Activated CD8-positive, alpha-beta memory T cell treated with anti-CD3 and anti-CD28 coated beads for 4 hours (primary cell): ENCODE measurements at places on chromosomes 3 and 15.

DNA sequence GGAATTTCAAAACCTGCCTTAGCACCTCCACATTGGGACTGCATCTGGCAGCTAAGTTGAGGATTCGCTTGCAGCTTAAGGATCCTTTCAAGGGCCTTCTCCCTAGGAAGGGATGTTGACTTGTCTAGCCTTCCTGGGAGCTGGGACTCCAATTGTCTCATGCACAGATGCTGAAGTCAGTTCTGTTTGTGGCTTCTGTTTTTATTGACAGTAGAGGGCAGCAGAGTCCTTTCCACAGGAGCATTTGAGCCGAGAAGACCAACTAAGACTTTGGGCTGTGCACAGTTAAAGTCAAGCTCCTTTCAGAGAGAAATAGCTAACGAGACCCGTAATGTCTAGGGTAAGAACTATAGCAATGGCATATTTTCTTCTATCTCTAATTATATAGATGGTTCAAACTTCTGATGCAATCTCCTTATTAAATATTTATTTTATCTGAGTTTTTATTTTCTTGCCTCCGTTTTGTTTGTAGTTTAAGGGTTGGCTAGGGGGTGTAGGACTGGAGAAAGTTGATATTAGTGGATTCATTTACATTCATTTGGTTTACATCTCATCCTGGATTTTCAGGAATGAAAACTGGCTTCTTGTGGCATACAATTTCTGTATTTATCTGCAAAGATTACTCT, 59.7 kb upstream of the KBTBD8 start:
- DNase-seq, result no peak

DNA sequence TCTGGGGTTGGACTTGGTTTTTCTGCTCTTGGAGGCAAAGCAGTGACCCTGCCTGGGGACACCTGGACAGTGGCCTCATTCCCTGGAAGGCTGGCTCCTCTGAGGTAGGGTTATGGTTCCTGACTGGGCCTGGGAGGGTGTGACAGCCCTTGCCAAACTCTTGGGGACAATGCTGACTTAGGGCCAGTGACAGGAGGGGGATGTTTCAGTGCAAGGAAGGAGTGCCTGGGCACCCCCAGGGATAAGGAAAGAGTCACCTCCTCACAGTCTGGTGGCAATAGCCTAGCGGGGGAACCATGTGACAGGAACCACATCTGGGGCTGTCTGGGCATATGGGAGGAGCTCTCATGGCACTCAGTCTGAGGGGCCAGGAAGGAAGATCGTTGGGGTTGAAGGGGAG, 91.8 kb downstream of the ABHD5 start:
- DNase-seq, result no peak

GRCh38 chr3:188701485-188701969, 470.2 kb upstream of the TPRG1 start:
- DNase-seq, result no peak

GRCh38 chr15:77495838-77496596, 75.3 kb downstream of the HMG20A start:
- no peak for DNase-seq

DNA sequence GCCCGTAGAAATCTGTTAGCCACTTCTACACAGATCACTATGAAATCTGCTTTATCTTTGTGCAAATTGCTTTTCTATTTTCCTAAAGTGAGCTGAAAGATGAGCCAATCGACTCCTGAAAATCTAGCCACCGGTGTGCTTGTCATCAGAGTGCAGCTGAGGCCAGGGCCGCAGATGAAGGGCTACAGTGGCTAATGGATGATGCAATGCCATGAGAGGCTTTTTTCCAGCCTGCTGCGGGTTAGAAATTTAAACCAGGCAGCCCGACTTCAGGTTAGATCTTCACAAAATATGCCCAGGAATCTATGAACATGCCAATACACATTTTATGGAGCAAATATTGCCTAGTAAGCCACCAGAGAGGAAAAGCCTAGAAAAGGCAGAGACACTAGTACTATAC, 948.2 kb upstream of the CFAP20DC start:
- no peak for DNase-seq

DNA sequence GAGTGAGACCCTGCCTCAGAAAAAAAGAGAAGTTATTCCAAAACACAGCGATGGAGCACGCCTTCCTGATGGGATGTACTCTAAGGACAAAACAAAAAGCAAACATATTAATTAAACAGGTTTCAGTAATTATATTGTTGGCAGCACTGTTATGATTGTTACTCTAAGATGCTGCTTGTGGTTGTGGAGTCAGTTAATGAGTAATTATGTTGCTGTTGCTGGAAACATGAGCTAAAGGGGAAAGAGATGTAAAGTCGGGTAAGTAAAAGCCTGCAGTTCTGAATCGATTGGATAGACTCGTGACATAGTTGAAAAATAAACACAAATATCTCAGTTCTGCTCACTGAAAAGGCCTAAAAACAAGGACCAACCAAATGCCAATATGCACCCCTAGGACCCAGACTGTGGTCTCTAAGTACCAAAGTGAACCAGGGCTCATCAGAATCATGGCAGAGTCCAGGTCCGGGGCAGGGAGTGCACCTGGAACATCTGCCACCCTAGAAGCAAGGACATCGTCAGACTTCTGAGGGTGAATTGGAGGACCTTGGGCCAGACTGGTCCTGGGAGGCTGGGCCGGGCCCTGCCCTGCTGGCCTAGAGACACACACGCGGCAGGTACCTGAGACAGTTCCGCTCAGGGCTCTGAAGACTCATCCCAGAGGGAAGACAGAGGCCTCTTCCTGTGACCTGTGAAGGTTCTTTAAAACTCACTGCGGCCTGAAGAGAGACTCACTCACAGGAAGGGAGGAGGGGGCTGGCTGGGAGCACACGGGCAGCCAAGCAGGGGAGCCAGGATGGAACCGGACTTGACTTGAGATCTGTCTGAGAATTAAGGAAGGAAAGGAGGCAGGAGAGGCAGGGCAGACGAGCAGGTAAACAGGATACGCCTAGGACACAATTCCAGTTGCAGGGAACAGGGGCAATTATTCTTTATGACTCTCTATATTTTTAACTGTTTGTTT, 140.5 kb downstream of the LRRK1 start:
- no peak for DNase-seq

GRCh38 chr3:152683521-152683999, 151.4 kb upstream of the P2RY1 start:
- no peak for DNase-seq

GRCh38 chr3:180180795-180181194, 144.1 kb upstream of the PEX5L start:
- DNase-seq, result no peak

DNA sequence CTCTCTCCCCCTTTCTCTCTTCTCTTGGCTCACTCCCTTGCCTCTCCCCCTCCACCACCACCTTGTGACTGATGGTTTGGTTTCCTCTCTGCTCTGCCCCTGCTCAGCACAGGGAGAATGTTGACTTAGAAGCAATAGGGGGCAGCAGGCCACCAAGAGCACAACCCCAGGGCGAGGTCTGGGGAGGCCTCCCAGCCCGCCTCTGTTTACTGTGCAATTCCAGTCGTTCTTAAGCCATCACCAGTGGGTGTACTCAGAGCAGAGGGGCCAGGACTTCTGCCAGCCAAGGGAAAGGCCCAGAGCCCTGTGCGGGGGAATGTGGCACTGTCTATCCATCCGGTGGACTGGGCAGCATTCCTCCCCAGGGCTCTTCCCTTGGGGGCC, 5.7 kb upstream of the APEH start:
- no peak for DNase-seq

GRCh38 chr3:168040607-168041208, 55.0 kb downstream of the GOLIM4 start:
- DNase-seq, result no peak

- DNase-seq, result no peak
These were observed 90.0 kb downstream of the STT3B start for GRCh38 chr3:31622636-31623288.

- no peak for DNase-seq
These were observed 40.5 kb downstream of the TGM4 start for GRCh38 chr3:44914936-44915335.

DNA sequence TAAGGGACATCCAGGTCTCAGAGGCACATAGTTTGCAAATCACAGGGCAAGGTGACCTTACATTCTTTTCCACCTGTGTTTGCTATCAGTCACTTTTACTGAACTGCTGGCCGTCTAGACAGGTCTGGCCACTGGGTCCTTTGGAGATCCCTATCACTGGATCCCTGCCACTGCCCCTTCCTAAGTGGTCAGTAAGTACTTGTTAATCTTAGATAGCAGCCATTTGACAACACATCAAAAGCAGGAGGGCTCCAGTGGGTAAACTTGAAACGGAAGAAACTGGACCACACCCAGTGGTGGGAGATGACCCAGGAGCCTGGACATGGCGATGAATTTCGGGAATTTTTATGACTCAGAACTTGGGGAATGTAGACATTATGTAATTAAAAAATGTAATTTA, 28.9 kb upstream of the RASGRP1 start:
- DNase-seq, result no peak

GRCh38 chr15:50740955-50741354, 24.6 kb downstream of the SPPL2A start:
- DNase-seq, result no peak

DNA sequence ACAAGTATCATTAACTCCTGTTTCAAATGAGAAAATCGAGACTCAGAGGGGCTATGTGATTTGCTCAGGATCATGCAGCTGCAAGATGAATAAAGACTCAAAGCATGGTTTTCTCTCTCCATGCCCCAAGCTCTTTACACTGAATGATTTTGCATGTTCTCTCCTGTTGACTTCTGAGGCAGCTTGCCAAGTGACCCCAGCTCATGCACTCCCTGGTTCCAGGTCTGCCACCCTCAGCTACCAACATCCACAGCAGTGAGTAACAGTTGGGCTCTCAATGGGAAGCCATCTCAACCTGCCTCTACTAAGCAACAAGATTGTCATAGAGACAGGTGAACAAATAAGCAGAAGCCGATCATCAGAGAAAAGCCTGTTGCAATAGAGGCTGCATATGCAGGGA, 116.9 kb upstream of the GADL1 start:
- DNase-seq, result no peak

DNA sequence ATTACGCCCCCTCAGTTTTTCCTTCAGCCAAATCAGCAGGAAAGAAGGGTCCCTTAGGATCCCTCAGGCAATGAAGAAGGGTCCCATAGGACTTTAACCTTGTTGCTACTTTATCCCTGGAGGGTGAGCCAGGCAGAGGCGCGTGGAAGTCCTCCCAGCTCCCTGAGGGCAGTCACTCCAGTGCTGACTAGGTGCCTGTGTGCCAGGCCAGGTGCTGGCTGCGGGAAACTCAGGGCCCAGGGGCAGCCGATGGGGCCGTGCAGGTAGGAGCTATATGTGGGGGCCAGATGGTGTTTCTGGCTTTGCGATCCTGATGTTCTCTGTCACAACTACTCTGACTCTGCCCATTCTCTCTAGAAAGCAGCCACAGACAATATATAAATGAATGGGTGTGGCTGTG, 42.8 kb upstream of the IQSEC1 start:
- DNase-seq, result no peak

DNA sequence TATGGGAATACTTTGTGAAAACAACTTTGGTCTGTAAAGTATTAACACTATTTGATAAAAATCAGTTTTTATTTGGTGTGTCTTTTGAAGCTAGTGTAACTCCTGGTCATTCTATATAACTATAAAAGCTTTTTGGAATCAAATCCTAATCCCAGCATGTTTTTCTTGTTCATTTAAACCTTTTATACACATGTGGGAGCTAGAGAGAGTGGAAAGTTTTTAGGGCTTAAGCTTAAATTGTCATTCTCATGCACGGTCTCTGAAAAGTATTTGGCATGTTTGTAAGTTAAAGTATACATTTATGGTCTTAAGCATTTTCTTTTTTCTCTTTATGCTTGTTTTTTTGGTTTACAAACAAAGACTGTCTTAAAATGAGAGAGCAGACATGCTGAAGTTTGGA, 83.4 kb upstream of the RARB start:
- no peak for DNase-seq

GRCh38 chr3:65886391-65886790, 152.3 kb downstream of the MAGI1 start:
- no peak for DNase-seq

DNA sequence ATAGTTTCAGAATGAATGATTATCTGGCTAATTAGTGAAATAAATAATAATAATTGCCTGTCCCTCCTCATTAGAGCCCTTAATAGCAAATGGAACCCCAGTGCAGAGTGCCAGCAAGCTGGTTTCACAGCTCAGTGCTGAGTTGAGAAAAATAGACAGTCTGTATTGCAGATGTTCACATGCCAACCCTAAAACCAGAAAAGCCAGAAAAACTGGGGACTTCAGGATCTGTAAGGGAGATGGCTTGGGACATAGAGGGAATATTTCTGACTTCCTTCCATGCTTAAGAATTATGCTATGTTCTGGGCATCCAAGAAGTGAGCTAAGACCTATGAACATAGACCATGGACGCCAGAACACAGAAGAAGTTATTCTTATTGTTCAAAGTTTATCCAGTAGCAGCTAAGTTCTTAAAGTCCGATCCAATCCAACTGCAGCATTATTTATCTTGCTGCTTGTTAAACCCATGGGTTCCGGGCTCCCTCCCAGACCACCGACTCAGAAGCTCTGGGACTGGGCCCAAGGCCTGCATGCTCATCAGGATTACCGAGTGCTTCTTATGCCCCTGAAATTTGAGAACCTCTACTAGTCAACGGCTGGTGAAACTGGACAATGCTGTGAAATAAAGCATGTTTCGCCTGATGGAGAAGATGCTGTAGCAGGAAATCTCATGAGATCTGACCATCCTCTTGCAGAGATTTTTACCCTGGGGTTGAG, 158.3 kb downstream of the FOXB1 start:
- DNase-seq, result no peak

DNA sequence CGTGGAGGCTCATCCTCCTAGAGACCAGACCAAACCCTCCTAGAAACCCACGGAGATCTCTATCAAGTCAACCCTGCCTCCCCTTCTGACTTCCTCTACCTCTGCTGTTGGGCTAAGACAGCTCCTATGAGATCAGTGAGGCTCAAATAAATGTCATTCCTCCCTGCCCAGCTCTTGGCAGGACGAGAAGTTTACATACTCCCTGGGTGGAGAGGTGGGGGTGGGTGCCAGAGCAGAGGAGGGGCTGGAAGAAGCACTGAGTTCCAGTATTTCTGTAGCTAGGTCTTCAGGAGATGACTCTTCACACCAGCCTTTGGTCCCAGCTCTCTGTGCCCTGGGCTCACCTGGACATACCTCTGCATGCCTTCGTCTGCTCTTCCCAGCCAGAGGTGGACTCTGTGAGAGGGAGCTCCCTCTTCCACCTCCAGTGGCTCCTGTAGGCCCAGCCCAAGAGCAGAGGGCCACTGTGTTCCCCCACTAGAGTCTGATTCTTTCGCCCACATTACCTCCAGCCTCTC, 42.4 kb upstream of the TLE3 start:
- no peak for DNase-seq

GRCh38 chr15:63070681-63071129, 28.2 kb downstream of the TPM1 start:
- DNase-seq, result no peak
